Activated T-cell treated with anti-CD3 and anti-CD28 coated beads for 48 hours (primary cell): ENCODE measurements at places on chromosomes 4 and X.
A peak's percentile ranks its signal among the peaks of the same experiment; 100 is the strongest.

- DNase-seq, result no peak
Measured at GRCh38 chr4:150078041-150078578, at the start of gene DCLK2. TSS of gene DCLK2 (plus strand) at chr4:150078445. CDS start at chr4:150079028, 583 bp downstream.

DNA sequence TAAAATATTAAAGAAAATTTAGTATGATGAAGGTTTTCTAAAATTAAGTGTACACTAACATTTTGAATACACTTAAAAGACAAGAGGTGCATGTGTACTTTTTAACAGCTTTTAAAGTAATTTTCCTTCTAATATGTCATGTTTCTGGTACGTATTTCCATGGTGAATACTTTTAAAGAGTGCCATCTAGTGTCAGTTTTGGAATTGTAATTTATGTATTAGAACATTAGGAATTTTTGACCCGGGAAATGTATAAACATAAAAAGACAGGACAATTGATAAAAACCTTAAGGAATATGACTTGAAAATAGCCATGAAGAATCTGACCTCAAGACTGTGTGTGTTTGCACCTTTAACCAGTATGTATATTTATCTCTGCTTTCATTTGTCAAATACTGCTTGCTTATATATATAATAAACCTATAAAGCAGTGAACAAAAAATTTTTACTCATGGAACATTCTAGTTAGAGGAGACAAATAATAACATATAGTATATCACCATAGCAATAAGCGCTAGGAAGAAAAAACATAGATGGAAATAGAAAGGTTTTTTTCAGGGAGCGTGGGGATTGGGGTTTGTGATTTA lies 7.2 kb downstream of the GSTCD start:
- no peak for DNase-seq

DNA sequence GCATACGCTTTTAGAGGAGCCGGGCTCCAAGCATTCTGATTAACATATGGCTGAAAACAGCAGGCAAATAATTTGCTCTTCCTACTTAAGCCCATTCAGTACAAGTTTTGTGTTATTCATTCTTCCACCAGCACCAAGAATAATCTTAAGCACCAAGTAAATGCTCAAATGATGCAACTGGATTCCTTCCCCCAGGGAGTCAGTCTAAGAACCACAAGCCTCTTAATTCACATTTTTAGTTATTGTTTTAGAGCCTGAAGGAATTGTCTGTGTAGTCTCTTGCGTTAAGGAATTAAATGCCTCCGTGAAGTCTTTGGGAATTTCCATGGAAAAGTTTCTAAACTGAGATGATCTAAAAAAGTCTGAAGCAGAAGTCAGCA lies 61.5 kb upstream of the MAGEB2 start:
- DNase-seq, result no peak

- DNase-seq, result no peak
Measured at GRCh38 chrX:15530318-15530717, 29.7 kb downstream of the BMX start.

DNA sequence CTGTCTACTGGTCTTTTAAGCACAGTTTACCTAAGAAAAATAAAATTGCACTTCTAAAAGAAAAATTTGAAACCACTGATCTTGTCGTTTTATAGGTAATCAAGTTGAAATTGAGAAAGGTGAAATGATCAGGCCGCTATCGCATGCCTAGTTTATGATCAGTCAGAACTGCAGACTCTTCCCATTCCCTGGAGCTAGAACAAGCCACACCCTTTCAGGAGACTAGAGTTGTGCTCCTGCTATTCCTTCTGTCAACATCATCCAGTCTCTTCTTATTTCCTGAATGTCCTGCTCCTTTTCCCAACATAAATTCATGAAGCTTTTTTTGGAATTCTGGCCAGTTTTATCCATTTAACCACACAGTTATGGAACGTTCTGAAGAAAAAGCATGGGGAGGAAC lies 135.1 kb downstream of the SLC7A11 start:
- no peak for DNase-seq

GRCh38 chr4:57158762-57159161 lies 48.6 kb upstream of the IGFBP7 start:
- no peak for DNase-seq

DNA sequence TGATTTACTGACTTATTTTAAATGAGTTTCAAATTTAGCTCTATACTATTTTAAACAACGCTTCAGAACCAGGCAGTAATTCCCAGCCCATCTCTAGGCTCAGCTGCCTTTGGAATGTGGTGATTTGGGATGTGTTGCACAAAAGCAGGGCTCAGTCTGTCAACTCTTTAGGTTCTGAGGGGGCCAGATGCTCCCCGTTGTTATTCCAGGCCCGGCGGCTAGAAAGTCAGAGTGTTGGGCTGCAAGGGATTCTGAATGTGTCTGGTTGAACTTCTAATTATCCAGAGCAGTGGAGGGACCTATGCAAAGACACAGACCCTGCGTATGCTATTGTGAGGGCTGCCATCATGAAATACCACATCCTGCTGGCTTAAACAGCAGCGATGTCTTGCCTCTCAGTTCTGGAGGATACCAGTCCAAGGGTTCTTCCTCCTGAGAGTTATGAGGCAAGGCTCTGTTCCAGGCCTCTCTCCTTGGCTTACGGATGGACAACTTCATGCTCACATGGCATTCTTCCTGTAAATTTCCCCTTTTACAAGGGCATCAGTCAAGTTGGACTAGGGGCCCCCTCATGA lies 123.2 kb upstream of the TRIM2 start:
- DNase-seq, result no peak

DNA sequence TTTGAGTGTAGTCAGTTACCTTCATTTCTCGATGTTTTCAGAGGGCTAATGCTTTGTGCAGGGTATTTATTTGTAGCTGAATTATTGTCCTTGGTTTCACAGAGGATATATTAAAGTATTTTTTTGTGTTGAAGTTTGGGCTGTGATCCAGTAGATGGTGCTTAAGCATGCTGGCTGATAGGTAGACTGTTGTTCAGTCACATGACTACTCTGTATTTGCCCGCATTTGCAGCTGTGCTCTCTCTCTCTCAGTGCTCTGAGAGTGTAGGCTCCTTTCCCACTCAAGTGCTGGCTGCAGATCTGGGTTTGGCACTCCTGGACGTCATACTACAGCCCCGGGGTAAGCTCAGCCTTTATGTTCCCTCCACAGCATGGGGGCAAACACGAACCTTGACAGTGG lies 21.7 kb downstream of the RAB40AL start:
- DNase-seq, result no peak

DNA sequence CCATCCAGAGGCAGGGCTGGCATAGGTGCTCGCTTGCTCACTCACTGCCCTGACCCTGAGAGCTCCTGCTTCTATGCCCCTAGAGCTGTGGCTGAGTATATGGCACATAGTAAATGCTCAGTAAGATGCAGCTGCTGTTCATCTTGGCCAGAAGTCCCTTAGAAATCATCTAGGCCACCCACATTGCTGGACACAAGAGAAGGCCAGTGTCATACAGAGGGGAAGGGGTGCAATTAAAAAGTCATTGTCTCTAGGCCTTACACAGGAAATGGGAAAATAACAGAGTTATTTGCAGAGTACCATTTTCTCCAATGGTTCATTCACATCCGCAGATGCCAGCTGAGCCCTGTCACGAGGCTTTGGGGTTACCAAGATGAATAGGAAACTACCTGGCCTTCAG lies 88.8 kb downstream of the MAMLD1 start:
- DNase-seq, result no peak

DNA sequence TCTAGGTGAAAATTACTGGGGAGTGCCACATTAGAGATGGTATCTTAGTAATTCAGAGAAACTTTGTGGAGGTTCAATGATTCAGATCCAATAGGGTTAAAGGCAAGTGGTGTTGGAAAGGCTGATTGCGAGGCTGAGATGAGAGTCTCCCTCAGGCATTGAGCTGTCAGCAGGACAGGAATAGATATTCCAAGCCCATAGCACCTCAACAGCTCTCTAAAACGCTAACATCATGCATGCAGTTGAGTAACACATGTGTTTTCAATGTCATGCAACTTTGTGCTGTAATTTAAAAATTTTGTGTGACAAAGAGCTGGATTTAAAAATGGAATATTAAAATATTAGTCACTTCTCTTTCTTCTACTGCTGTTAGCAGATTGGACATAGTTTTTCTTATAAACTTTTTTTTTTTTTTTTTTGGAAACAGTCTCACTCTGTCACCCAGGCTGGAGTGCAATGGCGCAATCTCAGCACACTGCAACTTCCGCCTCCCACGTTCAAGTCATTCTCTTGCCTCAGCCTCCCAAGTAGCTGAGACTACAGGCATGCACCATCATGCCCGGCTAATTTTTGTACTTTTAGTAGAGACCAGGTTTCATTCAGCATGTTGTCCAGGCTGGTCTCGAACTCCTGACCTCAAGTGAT lies 173.5 kb upstream of the C1QTNF7 start:
- DNase-seq, result no peak

DNA sequence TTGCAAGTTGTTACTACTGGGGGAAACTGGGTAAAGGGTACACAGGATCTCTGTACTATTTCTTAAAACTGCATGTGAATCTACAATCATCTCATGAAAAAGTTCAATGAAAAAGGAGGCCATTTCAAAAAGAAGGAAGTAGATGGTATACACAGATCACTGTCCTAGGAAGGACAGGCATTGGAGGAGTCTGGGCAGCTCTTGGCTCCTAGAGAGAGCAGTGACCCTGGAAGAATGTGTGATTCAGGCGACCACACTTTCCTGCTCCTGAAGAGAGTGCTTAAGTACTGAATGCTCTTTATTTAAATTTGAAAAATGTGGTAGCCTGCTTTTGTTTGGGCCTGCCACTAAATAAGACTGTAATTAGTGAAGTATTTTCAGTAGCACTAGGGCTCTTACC lies 318.1 kb upstream of the CASK start:
- no peak for DNase-seq

DNA sequence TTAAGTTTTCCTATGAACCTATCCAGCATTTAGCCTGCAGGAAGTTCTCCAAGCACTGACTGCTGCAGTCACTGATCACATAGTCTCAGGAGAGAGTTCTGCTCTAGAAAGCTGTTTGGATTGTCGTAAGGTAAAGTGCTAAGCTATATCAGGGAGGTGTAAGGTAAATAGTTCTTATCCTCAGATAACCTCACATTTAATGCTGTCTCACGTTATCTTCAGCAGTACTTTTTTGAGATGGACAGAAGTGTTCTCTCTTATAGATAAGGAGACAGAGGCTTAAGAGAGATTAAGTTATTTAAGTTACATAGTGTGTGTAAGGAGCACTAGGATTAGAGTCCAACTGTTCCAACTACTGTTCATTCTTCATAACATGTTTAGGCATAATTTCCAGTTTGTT lies 77.9 kb downstream of the STIM2 start:
- DNase-seq, result no peak

GRCh38 chrX:125681058-125681457 lies 361.4 kb downstream of the TEX13C start:
- DNase-seq, result no peak

DNA sequence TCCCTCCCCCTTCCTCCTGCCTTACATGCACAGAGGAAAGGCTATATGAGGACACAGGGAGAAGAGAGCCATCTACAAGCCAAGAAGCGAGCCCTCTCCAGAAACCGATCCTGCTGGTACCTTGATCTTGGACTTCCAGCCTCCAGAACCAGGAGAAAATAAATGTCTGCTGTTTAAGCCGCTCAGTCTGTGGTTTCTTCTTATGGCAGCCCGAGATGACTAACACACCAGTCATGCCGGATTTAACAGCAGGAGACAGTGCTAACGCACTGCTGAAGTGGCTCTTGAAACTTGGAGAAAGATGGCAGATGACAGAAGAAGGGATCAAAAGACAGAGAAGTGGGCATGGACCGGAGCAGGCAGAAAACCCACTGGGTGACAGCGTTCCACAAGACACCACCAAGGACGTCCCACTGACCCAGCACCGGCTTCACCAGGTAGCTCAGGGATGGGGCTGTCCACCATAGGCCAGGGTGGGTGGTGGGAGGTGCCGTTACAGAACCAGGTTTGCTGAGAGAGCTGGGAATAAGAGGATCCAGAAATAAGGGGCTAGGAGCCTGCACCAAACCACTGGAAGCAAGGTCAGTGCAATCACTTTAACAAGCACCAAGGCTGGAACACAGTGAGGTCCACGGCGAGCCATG lies 6.2 kb upstream of the MAN2B2 start:
- no peak for DNase-seq

GRCh38 chr4:104449537-104449936 lies 45.2 kb downstream of the CXXC4 start:
- no peak for DNase-seq

DNA sequence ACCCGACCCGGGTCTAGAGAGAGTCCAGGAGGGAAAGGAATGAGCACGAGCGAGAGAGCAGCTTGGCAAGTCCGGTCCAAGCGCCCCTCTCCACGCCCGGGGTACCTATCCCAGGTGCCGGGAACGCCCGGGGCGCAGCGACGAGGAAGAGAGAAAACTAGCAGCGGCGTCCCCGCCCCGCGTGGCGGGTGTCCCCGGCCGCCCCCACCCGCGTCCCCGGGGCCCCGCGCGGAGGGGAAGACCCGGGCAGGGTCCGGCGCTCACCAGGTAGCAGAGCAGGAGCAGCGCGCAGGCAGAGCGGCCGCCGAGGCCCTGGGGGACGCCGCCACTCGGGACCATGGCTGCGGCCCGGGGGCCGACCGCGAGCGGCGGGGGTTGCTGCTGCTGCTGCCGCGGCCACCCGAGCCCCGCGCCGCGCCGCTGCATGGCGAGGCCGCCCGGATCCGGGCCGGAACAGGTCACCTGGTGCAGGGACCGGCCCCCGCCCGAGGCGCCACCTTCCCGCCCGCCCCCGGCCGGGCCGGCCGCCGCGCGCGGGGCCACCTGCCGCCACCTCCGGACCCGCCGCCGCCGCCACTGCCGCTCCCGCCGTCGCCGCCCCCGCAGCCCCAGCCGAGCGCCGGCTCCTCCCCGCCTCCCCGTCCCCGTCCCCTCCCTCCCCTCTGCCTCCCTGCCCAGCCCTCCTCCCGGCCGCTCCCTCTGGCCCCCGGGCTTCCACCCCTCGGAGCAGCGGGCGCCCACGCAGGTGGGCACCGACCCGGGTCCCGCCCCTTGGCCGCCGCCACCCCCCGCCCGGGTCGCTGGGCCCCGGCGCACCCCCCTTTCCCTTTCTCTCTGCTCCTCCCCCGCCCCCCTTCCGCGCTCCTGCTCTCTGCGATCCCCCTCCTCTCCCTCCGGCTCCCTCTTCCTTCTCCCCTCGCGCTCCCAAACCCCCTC lies at the start of gene SEL1L3:
Gene SEL1L3, minus strand, starts transcription at position 578 of the 936 bp plus-strand sequence. Its CDS starts 152 bp downstream, at position 426.
- DNase-seq, result peak; percentile 65

DNA sequence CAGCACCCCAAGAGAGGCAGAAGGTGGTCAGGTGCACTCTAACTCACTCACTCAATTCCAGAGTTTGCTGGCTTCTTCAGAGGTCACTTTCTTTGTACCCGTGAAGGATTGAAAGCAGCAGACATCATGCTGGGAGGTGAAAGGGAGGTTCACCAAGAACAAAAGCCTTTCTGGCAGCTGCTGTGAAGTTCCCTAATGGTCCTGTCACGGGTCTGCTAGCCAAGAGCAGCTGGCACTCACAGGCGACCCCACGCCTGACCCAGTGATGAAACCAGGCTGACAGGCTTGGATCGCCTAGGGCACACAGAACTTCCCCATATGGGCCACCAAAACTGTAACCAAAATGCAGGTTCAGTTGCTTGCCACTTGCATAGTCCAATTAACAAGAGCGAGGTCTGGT lies 11.8 kb downstream of the NUDT11 start:
- no peak for DNase-seq

- DNase-seq, result no peak
Measured at GRCh38 chr4:84917869-84918600, 48.5 kb downstream of the WDFY3 start.

- DNase-seq, result peak; percentile 45
Measured at GRCh38 chrX:154541896-154542722, 4.5 kb downstream of the G6PD start.
